ENCODE measurements at places on chromosomes 1 and 21.

DNA sequence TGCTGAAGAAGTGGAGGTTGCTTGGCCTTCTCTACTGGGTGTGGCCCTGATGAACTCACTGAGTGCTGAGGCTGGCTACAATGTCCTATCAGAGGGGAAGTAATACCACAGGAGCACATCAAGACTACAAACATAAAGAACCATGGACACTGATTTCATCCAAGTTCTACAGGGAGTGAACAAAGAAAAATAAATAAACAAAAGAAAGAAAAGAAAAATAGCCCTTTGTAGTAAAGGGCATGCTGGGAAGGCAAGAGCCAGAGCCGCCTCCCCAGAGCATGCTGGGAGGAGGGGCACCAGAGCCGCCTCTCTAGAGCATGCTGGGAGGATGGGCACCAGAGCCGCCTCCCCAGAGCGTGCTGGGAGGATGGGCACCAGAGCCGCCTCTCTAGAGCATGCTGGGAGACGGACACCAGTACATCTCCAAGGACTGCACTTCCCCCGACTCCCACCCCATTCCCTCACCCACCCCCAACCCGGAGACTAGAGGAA lies 65.9 kb downstream of the LAMC2 start:
- no peak for DNase-seq

DNA sequence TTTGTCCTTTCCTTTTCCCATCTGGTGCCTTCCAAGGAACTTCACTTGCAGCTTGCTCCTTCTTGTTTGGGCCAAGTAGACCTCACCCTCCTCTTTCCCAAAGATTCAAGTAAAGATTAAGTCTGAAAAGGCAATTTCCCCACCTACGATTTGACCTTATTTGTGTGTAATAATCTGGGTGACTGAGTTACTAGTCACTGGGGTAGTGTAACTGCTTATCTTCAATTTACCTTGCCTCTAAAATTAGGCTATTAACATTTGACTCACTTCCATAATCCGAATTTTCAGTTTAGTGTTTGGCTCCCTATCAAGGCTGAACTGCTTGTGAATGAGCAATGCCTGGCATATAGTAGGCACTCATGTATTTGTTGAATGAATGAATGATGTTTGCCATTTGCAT lies 59.6 kb downstream of the PLA2G4A start:
- peak; percentile 16 for DNase-seq

GRCh38 chr1:54280651-54281050 lies 80.7 kb downstream of the MRPL37 start:
- no peak for DNase-seq

GRCh38 chr1:22153660-22154437 lies 11.0 kb upstream of the WNT4 start:
- no peak for DNase-seq

DNA sequence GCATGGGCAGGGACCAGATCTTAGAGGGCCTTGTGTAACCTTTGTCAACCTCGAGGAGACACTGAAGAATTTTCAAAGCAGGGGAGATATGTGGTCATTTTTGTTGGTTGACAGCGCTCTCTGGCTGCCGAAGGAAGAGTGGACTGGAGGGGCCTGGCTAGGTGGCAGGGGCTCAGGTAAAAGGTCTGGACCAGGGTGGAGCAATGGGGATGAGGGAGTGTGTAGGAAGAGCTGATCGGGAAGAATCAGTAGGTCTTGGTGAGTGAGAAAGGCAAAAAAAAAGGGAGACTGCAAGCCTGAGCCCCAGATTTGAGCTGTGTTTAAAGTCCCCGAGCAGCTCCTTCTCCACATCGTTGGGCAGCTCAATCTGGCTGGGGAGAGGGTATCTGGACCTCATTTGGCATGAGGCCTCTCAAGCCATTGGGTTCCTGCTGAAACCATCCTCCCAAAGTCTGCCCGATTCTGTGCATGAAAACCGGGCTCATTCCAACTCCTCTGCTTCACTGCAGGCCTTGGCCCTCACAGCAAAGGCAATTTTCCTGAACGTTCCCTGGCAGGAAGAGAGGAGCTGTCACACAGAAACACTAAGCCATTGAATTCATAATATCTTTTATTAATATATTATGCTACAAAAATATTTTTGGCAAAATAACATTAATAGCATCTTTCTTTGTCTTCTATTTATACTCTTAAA lies 237.1 kb downstream of the TRABD2B start:
- no peak for DNase-seq
